ENCODE measurements at places on chromosomes 3 and 15. TPM values are rescaled to one million over a fixed set of nuclear protein-coding genes. Genes with fewer than 3 reads are reported as not detected.

Gene CAMKV
- not detected for total RNA-seq

DNA sequence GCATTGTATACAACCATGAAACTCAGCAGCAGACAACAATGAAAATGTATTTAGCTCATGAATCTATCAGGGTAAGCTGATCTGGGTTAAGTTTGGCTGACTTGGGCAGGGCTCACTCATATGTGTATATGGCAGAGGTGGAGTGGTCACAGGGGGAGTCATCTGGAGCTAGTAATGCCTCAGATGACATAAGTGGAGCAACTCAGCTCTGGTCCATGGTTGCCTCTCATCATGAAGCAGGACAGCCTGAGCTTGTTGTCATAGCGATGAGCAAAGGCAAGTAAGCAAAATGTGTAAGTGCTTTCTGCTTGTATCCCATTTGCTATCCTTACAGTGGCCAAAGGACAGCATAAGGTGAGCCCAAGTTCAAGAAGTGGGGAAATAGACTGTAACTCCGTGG, 64.5 kb downstream of the ALCAM start:
- DNase-seq = no peak
- H3K27me3 ChIP-seq = no peaks in the 10 kb centered on the region
- peaks cover 11% of the 10 kb centered on the region for H3K36me3 ChIP-seq
- no peak overlapping the region for H3K4me3 ChIP-seq
- H3K27ac ChIP-seq = no peak overlapping the region

- no peaks in the 10 kb centered on the region for H3K36me3 ChIP-seq
- peaks cover 12% of the 10 kb centered on the region for H3K4me1 ChIP-seq
- H3K27me3 ChIP-seq = peaks cover 39% of the 10 kb centered on the region
- no peak overlapping the region for H3K4me3 ChIP-seq
Observed at GRCh38 chr15:65986416-65986815, 117.1 kb downstream of the RAB11A start.

DNA sequence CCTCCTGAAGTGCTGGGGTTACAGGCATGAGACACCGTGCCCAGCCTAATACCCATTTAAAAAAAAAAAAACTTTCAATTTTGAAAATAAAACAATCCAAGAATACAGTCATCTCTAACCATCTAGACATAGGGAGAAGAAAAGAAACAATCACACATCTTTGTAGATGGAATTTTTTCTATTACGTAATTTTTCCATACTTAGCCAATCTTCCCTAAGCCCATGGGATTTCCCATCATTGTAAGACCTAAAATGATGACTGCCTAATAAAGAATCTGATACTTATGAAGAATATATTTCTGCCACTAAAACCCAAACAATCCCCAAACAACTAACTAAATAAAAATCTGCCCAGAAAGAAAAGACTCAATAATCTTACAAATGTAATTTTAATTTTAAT, 88.7 kb downstream of the CBLB start:
- no peaks in the 10 kb centered on the region for H3K27me3 ChIP-seq
- DNase-seq = no peak
- H3K36me3 ChIP-seq = peaks cover 4% of the 10 kb centered on the region
- no peak overlapping the region for H3K27ac ChIP-seq

GRCh38 chr3:169596126-169596525, 67.4 kb downstream of the MECOM start:
- no peak for DNase-seq
- no peak overlapping the region for H3K4me3 ChIP-seq
- no peak overlapping the region for H3K27ac ChIP-seq
- H3K36me3 ChIP-seq = no peaks in the 10 kb centered on the region
- peaks cover 5% of the 10 kb centered on the region for H3K4me1 ChIP-seq
- no peaks in the 10 kb centered on the region for H3K27me3 ChIP-seq

GRCh38 chr3:161413855-161414210, 42.5 kb upstream of the SPTSSB start:
- no peak for DNase-seq
- H3K4me1 ChIP-seq = no peaks in the 10 kb centered on the region
- H3K36me3 ChIP-seq = no peaks in the 10 kb centered on the region
- no peak overlapping the region for H3K4me3 ChIP-seq

Data from activated B cell treated with CpG ODN at 0.5 μM for 24 hours (primary cell).